T-cell (primary cell): ENCODE measurements at places on chromosomes 3 and 15. TPM values are rescaled to one million over a fixed set of nuclear protein-coding genes. Genes with fewer than 3 reads are reported as not detected.

- no peak overlapping the region for H3K4me3 ChIP-seq
- no peaks in the 10 kb centered on the region for H3K36me3 ChIP-seq
- no peaks in the 10 kb centered on the region for H3K27me3 ChIP-seq
- no peak for DNase-seq
Measured at GRCh38 chr3:38102444-38102814, 34.5 kb downstream of the ACAA1 start.

The ZPLD1 gene
- not detected for total RNA-seq

GRCh38 chr3:79032686-79033318 lies 735.0 kb downstream of the ROBO1 start:
- no peak overlapping the region for H3K27ac ChIP-seq
- no peak for DNase-seq
- H3K4me3 ChIP-seq: no peak overlapping the region
- H3K36me3 ChIP-seq: no peaks in the 10 kb centered on the region

- H3K36me3 ChIP-seq: no peaks in the 10 kb centered on the region
- peak; percentile 10 for DNase-seq
- no peaks in the 10 kb centered on the region for H3K27me3 ChIP-seq
- peak overlapping the region; percentile 77 for H3K27ac ChIP-seq
- H3K4me3 ChIP-seq: peak overlapping the region; percentile 30
- H3K4me1 ChIP-seq: peaks cover 40% of the 10 kb centered on the region
Measured at GRCh38 chr15:64597477-64597822, 137.1 kb downstream of the ZNF609 start.

The AGBL1 gene
- total RNA-seq: not detected

The NTRK3 gene
- not detected for total RNA-seq

The CACNA1D gene
- total RNA-seq: not detected

DNA sequence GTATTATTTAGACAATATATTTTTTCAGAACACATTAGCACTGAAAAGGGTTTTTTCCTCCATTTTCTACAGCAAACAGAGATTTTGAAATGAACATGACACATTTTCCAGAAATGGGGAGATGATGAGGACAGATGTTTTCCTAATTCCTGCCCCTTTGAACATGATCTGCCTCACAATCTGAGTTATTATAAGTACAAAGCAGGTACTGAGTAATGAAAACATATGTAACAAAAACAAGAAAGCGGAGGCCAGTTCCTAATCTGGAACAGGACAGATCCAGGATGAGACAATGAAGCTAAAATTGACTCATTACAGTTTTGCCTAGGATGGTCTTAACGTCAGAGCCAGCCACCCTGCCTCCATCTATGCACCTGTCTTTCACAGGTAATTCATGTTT lies 642.8 kb upstream of the NR2F2 start:
- H3K27me3 ChIP-seq: no peaks in the 10 kb centered on the region
- H3K4me1 ChIP-seq: no peaks in the 10 kb centered on the region
- DNase-seq: no peak
- no peaks in the 10 kb centered on the region for H3K36me3 ChIP-seq

The MME gene
- total RNA-seq: 0.39 TPM

The PPP1R14D gene
- not detected for total RNA-seq

- no peak overlapping the region for H3K4me3 ChIP-seq
- H3K27me3 ChIP-seq: peaks cover 10% of the 10 kb centered on the region
- H3K36me3 ChIP-seq: no peaks in the 10 kb centered on the region
- no peak overlapping the region for H3K27ac ChIP-seq
Measured at GRCh38 chr3:170632780-170633179, 46.9 kb upstream of the SLC7A14 start.

DNA sequence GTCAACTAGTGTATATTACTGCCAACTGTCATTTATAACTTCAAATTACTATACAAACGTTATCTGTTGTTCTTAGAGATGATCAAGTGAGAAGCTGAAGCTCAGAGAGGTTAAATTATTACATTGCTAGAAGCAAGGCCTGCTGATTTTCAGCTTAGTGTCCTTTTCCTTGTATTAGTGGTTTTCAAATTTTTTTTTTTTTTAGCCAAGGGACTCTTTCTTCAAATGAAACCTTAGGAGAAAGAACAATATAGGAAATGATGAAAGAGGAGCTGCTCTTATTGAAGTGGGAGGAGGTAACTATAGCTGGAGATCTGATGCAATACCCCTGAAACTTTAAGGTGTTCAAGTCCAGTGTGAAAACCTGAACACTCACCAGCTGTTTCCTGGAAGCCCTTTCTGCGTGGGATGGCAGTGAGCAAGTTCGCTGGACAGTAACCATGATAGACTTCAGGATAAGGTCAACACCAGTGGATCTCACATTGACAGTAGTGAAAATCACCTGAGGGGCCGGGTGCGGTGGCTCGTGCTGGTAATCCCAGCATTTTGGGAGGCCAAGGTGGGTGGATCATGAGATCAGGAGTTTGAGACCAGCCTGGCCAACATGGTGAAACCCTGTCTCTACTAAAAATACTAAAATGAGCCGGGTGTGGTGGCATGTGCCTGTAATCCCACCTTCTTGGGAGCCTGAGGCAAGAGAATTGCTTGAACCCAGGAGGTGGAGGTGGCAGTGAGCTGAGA lies 376.2 kb downstream of the EDEM1 start:
- no peak for DNase-seq
- H3K4me3 ChIP-seq: no peak overlapping the region
- no peaks in the 10 kb centered on the region for H3K27me3 ChIP-seq
- no peaks in the 10 kb centered on the region for H3K4me1 ChIP-seq
- no peaks in the 10 kb centered on the region for H3K36me3 ChIP-seq

- H3K4me1 ChIP-seq: peaks cover 9% of the 10 kb centered on the region
- H3K27ac ChIP-seq: no peak overlapping the region
- H3K36me3 ChIP-seq: no peaks in the 10 kb centered on the region
- no peak for DNase-seq
- H3K4me3 ChIP-seq: no peak overlapping the region
Measured at GRCh38 chr3:106208967-106209366, 340.2 kb upstream of the CBLB start.

DNA sequence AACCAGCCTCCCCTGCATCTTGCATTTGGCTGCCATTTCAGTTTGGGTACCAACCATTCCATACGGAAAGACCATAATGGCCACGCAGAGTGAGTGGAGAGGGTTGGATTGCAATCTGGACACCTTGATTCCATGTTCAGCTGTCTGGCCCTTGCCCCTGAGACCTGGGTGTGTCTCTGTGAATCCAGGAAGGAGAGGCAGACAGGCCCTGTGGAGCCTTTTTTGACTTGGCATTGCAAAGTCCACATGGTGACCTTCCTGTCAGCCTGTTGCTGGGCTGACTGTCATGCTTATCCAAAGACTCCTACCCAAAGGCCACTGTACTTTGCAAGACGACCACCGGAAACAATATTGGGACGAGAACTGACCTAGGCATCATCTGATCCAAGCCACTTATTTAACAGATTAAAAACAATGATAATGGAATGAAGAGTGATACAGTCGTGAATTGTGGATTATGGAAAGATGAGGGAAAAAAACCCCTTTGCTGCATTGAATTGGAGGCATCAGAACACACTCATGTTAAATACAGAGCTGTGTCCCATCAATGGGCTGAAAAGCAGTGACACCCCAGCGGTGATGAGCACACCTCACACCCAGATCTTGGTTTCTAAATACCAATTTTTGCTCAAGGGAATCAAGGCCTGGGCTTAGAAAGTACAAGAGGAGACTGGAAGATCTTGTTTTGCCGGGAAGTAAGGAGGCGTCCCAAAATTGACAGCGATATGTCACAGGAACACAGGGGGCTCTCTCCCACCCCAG lies 86.0 kb downstream of the LRRK1 start:
- H3K27me3 ChIP-seq: no peaks in the 10 kb centered on the region
- DNase-seq: no peak
- H3K36me3 ChIP-seq: no peaks in the 10 kb centered on the region
